C1 segment of cervical spinal cord (tissue), 14 donors: ENCODE measurements at places on chromosomes 11 and 22.

GRCh38 chr11:18865951-18866350, 73.3 kb downstream of the MRGPRX1 start:
- DNase-seq, result no peak

- no peak for DNase-seq
These were observed 22.9 kb upstream of the JAM3 start for GRCh38 chr11:134045799-134046635.

- DNase-seq, result no peak
These were observed 140.1 kb downstream of the ST3GAL4 start for GRCh38 chr11:126495281-126496220.

DNA sequence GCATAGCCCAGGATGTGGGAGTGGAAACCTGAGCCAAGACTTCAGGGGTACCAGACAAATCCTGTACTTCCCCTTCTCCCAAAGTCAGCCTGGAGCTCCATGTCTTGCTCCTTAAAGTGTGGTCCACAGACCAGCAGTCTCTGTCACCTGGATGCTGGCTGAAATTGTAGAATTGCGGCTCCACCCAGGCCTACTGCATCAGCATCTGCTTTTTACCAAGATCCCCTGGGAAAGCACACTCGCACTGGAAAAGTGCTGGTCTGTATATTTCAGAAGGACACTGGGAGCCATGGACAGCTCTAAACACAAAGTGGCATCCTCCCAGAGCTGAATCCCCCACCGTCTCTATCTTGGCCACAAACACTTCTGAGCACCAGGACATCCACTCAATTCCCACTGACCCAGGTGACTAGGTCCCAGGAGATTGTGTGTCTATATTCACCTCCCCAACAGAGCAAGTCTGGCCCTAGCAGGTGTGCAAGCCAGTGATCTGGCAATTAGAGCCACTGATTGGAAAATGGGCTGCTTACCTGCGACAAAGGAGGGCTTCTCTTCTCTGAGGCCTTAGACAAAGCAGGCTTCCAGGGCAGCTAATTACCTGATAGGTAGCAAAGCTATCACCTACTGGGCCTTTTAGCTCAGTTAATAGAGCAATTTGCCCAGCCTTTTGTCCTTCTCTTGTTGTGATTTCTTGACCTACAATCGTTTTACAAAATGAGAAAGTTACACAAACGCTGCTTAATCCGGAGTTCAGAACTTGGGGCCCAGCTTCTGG, 443.3 kb downstream of the MN1 start:
- no peak for DNase-seq
